ENCODE measurements at places on chromosomes 7 and 10.
A peak's percentile ranks its signal among the peaks of the same experiment; 100 is the strongest.

- peaks cover 5% of the 10 kb centered on the region for H3K27me3 ChIP-seq
- H3K27ac ChIP-seq: no peak overlapping the region
- no peaks in the 10 kb centered on the region for H3K36me3 ChIP-seq
- no peak overlapping the region for H3K4me3 ChIP-seq
- H3K4me1 ChIP-seq: no peaks in the 10 kb centered on the region
- no peak for DNase-seq
Measured at GRCh38 chr10:110475722-110476515, 21.8 kb upstream of the DUSP5 start.

- no peaks in the 10 kb centered on the region for H3K4me1 ChIP-seq
- no peak overlapping the region for H3K4me3 ChIP-seq
- DNase-seq: no peak
- no peaks in the 10 kb centered on the region for H3K36me3 ChIP-seq
Measured at GRCh38 chr7:157653827-157654207, 317.0 kb downstream of the DNAJB6 start.

GRCh38 chr7:128112781-128113221, 81.6 kb upstream of the LRRC4 start:
- no peak for DNase-seq
- no peak overlapping the region for H3K4me3 ChIP-seq
- H3K27ac ChIP-seq: no peak overlapping the region
- H3K4me1 ChIP-seq: peaks cover 10% of the 10 kb centered on the region
- peaks cover 70% of the 10 kb centered on the region for H3K27me3 ChIP-seq

DNA sequence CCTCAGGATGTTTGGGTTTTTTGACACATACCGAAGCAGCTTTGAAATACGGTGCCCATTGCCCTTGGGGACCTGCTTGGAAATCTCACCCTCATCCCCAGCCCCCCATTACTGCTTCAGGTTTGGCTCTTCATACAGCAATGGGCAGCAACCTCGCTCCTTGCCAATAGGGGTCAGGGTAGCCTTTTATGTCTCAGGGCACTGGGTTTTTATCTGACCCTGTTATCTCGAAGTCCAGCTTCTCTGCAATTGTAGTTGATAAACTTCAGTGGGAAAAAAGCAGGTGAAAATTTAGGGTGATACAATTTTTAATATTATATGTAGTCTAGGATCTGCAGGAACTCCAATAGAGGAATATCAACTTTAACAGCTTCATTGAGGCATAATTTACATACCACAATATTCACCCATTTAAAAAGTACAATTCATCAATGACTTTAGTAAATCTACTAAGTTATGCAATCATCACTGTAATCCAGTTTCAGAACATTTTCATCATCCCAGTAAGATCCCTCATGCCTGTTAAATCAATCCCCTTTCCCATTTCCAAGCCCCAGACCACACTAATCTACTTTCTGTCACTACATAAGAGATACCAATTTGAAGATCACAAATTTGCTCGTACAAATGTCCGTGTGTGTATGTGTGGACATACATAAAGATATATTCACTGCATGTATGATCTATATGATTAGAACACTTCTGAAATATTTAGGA, 386.2 kb downstream of the KCNMA1 start:
- peak; percentile 8 for DNase-seq
- no peak overlapping the region for H3K27ac ChIP-seq
- H3K27me3 ChIP-seq: no peaks in the 10 kb centered on the region
- peaks cover 9% of the 10 kb centered on the region for H3K4me1 ChIP-seq
- no peaks in the 10 kb centered on the region for H3K36me3 ChIP-seq

DNA sequence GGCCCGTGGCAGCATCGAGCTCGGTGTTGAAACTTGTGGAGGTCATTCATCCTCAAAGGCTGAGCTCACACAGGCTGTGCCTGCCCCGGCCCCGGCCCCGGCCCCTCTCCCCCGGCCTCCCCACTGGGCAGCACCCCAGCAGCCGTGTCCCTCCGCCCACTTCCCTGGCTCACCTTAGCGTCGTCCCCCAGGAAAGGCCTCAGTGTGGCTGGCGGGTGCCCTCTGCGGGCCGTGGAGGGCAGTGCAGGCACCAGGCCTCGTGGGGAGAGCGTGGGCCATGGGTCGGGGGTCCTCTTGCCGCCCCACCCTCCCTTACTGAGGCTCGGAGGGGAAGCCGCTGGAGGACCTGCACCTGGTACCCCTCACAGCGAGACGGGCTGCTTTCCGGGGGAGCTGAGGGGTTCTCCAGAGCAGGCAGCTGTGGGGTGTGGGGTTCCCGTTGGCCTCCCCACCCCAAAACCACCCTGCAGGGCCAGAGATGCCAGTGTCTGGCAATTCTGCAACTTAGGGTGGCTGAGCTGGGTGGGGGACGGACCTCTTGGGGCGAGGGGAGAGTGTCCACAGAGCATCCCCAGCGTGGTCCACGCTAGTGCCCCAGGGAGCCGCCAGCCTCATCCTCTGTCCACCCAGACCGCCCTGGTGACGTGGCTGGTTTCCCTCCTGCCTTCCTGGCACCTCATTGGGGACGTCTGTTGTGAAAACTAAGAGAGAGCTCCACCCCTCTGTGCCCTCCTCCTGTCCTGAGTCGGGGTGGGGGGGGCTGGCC, 44.2 kb upstream of the DPYSL4 start:
- H3K27ac ChIP-seq: no peak overlapping the region
- no peak for DNase-seq
- H3K4me3 ChIP-seq: no peak overlapping the region
- no peaks in the 10 kb centered on the region for H3K4me1 ChIP-seq
- H3K36me3 ChIP-seq: no peaks in the 10 kb centered on the region

DNA sequence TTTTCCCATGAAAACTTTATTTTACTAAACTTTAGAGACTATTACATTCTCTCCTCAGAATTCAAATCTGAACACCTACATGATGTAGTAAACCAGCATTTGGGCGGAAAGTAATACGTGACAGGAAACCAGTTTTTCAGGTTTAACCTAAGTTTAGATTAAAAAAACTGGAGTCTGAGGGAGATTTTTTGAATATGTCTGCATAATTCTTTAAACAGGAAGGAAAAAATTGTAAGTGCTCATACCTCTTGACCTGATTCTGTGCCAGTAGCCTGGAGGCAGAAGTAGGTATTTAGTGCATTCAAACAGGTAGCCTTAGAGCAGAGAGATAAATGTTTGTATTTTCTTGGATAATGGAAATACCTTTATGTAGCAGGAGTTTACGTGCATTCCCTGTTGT, 224.3 kb downstream of the MDFIC start:
- peaks cover 11% of the 10 kb centered on the region for H3K4me1 ChIP-seq
- no peak overlapping the region for H3K27ac ChIP-seq
- no peak overlapping the region for H3K4me3 ChIP-seq
- no peak for DNase-seq
- H3K36me3 ChIP-seq: no peaks in the 10 kb centered on the region

- no peaks in the 10 kb centered on the region for H3K27me3 ChIP-seq
- H3K4me3 ChIP-seq: no peak overlapping the region
- no peak overlapping the region for H3K27ac ChIP-seq
- no peaks in the 10 kb centered on the region for H3K36me3 ChIP-seq
- DNase-seq: no peak
- no peaks in the 10 kb centered on the region for H3K4me1 ChIP-seq
Measured at GRCh38 chr10:12444981-12445700, 95.8 kb downstream of the CAMK1D start.

Data from HepG2 (cell line).